Diencephalon (tissue), 1 donor: ENCODE measurements at places on chromosomes 5 and 9. TPM values are rescaled to one million over a fixed set of nuclear protein-coding genes. Genes with fewer than 3 reads are reported as not detected.

Gene NDUFS4
- 131 TPM for total RNA-seq

Gene PCDHA9
- total RNA-seq, result 11.3 TPM

Gene DDX4
- not detected for total RNA-seq

Gene PLPP7
- 9.2 TPM for total RNA-seq

Gene ST8SIA4
- 76.1 TPM for total RNA-seq

Gene SCGB3A2
- total RNA-seq, result not detected

Gene POLR3G
- 5.3 TPM for total RNA-seq

Gene IFNA21
- total RNA-seq, result not detected
